Camera-type eye (tissue), 1 donor: ENCODE measurements at places on chromosomes 7 and 10. TPM values are rescaled to one million over a fixed set of nuclear protein-coding genes. Genes with fewer than 3 reads are reported as not detected.

Gene FGL2
- total RNA-seq: 34.0 TPM

Gene GNGT1
- 20.3 TPM for total RNA-seq

Gene ARHGEF35
- total RNA-seq: 6.2 TPM

Gene HMX2
- total RNA-seq: not detected

Gene OPALIN
- not detected for total RNA-seq

Gene MMP21
- total RNA-seq: 1.2 TPM

Gene MAGI2
- 49.4 TPM for total RNA-seq

Gene OR2A42
- 0.16 TPM for total RNA-seq

Gene CCDC71L
- 8.6 TPM for total RNA-seq

Gene COX15
- total RNA-seq: 54.6 TPM

Gene HUS1
- total RNA-seq: 72.1 TPM

Gene CHCHD2
- 166 TPM for total RNA-seq

Gene ZNF777
- 10.9 TPM for total RNA-seq

Gene AKR1C2
- total RNA-seq: 10.4 TPM
